ENCODE measurements at places on chromosomes 5 and 9. TPM values are rescaled to one million over a fixed set of nuclear protein-coding genes. Genes with fewer than 3 reads are reported as not detected.

ZNF367 gene
- 32.3 TPM for total RNA-seq

- DNase-seq = no peak
- H3K4me3 ChIP-seq = no peak overlapping the region
- no peaks in the 10 kb centered on the region for H3K27me3 ChIP-seq
- no peak overlapping the region for H3K27ac ChIP-seq
These were observed 67.2 kb downstream of the CDH18 start for GRCh38 chr5:19920761-19921160.

CLK4 gene
- 34.3 TPM for total RNA-seq

GFI1B gene
- not detected for total RNA-seq

DNA sequence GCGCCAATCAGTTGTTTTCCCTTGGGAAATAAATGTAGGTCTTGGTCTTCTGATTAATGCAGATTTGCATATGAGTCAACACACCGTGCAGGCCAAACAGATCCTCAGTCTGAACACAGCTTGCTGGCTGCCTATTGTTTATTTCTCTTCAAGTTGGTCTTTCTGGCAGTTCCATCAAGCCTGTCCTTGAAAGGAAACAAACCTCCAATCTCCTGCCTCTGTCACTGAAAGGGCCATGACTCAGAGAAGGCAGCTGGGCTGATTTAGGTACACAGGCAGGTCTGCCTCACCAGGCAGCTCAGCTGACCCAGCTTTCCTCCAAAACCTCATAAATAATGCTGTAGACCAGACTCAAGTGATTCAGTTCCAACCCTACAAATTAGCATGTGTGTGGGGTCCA lies 175.9 kb downstream of the MAN2A1 start:
- peaks cover 72% of the 10 kb centered on the region for H3K36me3 ChIP-seq
- H3K4me3 ChIP-seq = no peak overlapping the region
- H3K27me3 ChIP-seq = no peaks in the 10 kb centered on the region
- peak overlapping the region; percentile 16 for H3K27ac ChIP-seq
- H3K4me1 ChIP-seq = peaks cover 35% of the 10 kb centered on the region
- no peak for DNase-seq

- H3K36me3 ChIP-seq = no peaks in the 10 kb centered on the region
- no peak for DNase-seq
- H3K4me1 ChIP-seq = peaks cover 7% of the 10 kb centered on the region
These were observed 283.0 kb upstream of the ITGA1 start for GRCh38 chr5:52504584-52505240.

DNA sequence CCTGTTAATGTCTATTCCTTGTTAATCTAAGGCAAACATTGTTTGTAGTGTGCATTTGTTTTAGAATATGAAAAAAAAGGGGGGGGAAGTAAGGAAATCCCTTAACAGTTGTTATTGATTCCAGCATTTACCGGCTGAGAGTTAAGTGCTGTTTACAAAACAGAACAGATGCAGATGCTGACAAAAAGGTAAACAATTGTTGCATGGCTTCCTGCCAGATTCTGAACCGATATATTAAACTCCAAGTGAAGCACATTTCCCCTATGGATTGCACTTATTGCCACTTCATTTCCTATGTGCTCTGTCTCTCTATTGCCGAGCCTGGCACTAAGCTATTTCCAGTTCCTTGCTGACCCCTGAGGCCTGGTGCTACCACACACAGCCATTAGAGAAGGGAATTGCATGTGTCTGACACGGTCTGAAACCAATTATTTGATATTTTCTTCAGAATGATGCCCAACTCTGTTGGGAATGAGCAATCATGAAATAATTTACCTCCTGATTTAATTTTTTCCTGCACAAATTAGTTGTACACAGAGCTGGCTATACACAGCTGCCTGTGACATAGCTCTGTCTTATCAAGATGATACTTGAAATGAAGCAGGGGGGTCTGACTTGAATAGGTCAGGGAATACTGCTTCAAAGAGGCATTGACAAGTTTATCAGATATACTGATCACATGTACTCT lies 109.8 kb downstream of the KIAA0825 start:
- H3K27ac ChIP-seq = no peak overlapping the region
- H3K4me1 ChIP-seq = no peaks in the 10 kb centered on the region
- DNase-seq = no peak
- no peaks in the 10 kb centered on the region for H3K27me3 ChIP-seq
- no peaks in the 10 kb centered on the region for H3K36me3 ChIP-seq

- H3K4me3 ChIP-seq = no peak overlapping the region
- no peak overlapping the region for H3K27ac ChIP-seq
- no peaks in the 10 kb centered on the region for H3K36me3 ChIP-seq
- no peak for DNase-seq
- no peaks in the 10 kb centered on the region for H3K27me3 ChIP-seq
These were observed 352.1 kb upstream of the CDH18 start for GRCh38 chr5:20340126-20340525.

DNA sequence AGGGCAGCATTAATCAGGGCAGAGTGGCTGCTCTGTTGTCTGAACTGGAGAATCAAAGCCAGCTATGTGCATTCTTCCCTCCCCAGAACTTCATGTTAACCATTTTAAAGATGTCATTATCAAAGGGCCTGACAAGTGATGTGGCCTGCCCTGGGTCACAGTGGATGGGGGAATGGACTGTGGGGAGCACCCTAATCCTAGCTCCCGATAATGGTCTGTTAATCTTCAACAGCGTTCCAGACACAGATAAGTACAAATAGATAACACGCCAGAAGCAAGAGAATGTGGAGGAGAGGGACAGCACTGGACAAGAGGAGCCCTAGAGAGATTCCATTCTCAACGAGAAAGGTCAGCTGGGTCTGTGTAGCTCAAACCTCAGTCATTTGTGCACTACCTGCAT lies 77.5 kb downstream of the DPYSL3 start:
- no peaks in the 10 kb centered on the region for H3K27me3 ChIP-seq
- H3K4me1 ChIP-seq = no peaks in the 10 kb centered on the region
- H3K36me3 ChIP-seq = no peaks in the 10 kb centered on the region
- DNase-seq = no peak
- H3K27ac ChIP-seq = no peak overlapping the region

GRCh38 chr5:2254880-2255750 lies 372.4 kb upstream of the IRX4 start:
- no peak for DNase-seq
- no peaks in the 10 kb centered on the region for H3K27me3 ChIP-seq
- H3K4me3 ChIP-seq = no peak overlapping the region
- H3K36me3 ChIP-seq = no peaks in the 10 kb centered on the region

IL31RA gene
- not detected for total RNA-seq

WNK2 gene
- total RNA-seq = not detected

ITGA1 gene
- 3.2 TPM for total RNA-seq

DNA sequence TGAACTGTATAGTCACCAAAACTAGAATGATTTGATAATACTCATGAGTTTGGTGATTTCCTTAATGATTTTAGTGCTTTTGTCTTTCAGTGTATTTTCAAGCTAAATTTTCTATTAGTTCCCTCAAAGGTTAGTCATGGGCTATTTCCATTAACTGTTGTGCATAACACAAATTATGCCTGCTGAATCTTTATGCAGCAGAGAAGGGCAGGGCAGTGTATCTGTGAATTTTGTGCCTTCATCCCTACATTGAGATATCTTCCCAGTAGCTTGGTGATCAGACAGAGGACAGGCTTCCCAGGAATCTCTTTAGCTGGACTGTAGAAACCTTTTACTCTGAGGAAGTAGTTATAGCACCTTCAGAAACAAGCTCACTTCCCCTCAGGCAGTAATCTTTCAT lies 1036.9 kb downstream of the EFNA5 start:
- no peak overlapping the region for H3K27ac ChIP-seq
- DNase-seq = no peak
- no peak overlapping the region for H3K4me3 ChIP-seq
- H3K36me3 ChIP-seq = no peaks in the 10 kb centered on the region
- no peaks in the 10 kb centered on the region for H3K27me3 ChIP-seq

DNA sequence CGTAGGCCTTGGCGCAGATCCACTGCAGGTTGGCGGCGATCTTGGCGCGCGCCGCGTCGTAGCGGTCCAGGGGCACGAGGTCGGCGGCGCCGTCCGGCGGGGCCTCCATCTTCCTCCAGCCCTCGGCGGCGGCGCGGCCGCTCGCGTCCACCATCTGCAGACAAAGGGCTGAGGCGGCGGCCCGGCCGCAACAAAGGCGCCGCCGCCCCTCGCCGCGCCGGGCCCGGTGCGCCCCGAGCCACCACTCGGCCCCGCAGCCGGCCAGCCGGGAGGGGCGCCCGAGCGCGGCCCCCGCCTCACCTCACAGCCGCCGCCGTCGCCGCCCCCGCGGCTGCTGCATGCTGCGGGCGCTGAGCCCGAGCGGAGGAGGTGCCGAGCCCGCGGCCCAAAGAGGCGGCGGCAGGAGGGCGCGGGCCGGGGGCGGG lies 328 bp downstream of the CAMSAP1 start:
- H3K27ac ChIP-seq = no peak overlapping the region
- no peak for DNase-seq
- H3K4me1 ChIP-seq = peaks cover 46% of the 10 kb centered on the region

GRCh38 chr9:106877345-106877744 lies 14.4 kb downstream of the ZNF462 start:
- H3K27ac ChIP-seq = no peak overlapping the region
- no peaks in the 10 kb centered on the region for H3K36me3 ChIP-seq
- DNase-seq = no peak
- no peaks in the 10 kb centered on the region for H3K27me3 ChIP-seq
- no peak overlapping the region for H3K4me3 ChIP-seq

DNA sequence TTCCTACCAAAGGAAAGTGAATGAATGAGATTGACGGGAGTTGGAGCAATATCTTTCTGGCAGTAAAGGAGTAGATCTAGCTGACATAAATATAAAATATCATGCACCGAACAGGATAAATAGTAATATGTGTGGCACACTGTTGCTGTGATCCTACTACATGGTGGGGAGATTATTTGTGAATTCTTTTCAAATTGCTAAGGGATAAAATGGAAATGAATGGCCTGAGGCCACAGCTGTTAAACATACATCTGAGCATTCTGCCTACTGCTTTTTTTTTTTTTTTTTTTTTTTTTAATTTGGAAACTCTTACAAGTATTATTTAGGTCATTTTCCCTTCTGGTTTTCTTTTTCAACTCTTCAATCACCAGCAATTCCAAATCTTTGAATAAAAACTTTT lies 66.8 kb downstream of the MEF2C start:
- H3K27ac ChIP-seq = no peak overlapping the region
- no peaks in the 10 kb centered on the region for H3K4me1 ChIP-seq
- no peak for DNase-seq
- no peak overlapping the region for H3K4me3 ChIP-seq

GRCh38 chr5:35488055-35488454 lies 129.6 kb upstream of the SPEF2 start:
- H3K4me1 ChIP-seq = no peaks in the 10 kb centered on the region
- peaks cover 15% of the 10 kb centered on the region for H3K27me3 ChIP-seq
- no peak for DNase-seq
- no peaks in the 10 kb centered on the region for H3K36me3 ChIP-seq

- no peak for DNase-seq
- peaks cover 5% of the 10 kb centered on the region for H3K27me3 ChIP-seq
- peaks cover 25% of the 10 kb centered on the region for H3K4me1 ChIP-seq
- H3K27ac ChIP-seq = no peak overlapping the region
These were observed 243.6 kb downstream of the AUH start for GRCh38 chr9:91117959-91118703.

EPB41L4A gene
- 0.62 TPM for total RNA-seq

GRCh38 chr5:145737578-145737977 lies 97.6 kb downstream of the PRELID2 start:
- H3K4me1 ChIP-seq = no peaks in the 10 kb centered on the region
- no peaks in the 10 kb centered on the region for H3K36me3 ChIP-seq
- no peak overlapping the region for H3K27ac ChIP-seq
- H3K27me3 ChIP-seq = no peaks in the 10 kb centered on the region
- no peak overlapping the region for H3K4me3 ChIP-seq
- no peak for DNase-seq

DNA sequence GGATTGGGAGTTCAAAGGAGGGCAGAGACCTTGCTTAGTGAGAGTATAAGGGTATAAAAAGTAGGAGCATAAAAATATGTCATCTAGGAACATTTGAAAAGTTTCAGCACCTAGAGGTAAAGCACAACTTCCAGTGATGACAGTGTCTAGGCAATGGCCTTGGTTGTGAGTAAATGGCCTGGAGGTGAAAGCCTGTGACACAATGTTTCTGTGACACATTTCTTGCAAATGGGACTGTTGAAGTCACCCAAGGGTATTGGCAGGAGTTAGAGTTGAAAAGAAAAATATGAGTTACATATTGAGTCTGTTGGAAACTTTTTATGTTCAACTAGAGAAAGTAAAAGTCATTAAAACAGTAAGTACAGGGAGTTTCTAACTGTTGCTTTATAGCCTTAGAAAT lies 14.8 kb downstream of the C5orf47 start:
- H3K36me3 ChIP-seq = no peaks in the 10 kb centered on the region
- no peak overlapping the region for H3K4me3 ChIP-seq
- no peak overlapping the region for H3K27ac ChIP-seq
- H3K4me1 ChIP-seq = no peaks in the 10 kb centered on the region

DNA sequence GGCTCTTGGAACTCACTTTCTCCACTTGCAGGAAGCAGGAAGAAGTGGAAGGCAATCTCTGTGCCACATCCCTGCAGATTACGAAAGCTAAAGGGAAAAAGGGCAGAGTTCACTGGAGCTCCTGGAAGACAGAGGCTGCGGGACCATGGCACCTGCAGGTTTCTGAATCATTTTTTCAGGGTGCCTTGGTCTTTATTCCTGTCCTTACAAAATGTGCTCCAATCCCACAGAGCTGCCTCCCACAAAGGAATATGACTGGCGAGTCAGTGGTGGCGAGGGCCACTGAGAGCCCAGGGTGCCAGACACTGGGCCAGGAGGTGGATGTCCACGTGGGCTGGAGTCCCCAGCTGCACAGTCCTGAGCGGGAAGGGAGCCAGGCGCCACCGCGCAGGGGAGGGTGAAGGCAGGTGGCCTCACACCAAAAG lies 183.0 kb downstream of the FANCC start:
- no peaks in the 10 kb centered on the region for H3K27me3 ChIP-seq
- DNase-seq = no peak
- no peaks in the 10 kb centered on the region for H3K4me1 ChIP-seq
- no peak overlapping the region for H3K4me3 ChIP-seq
- no peaks in the 10 kb centered on the region for H3K36me3 ChIP-seq

GRM6 gene
- not detected for total RNA-seq

DNA sequence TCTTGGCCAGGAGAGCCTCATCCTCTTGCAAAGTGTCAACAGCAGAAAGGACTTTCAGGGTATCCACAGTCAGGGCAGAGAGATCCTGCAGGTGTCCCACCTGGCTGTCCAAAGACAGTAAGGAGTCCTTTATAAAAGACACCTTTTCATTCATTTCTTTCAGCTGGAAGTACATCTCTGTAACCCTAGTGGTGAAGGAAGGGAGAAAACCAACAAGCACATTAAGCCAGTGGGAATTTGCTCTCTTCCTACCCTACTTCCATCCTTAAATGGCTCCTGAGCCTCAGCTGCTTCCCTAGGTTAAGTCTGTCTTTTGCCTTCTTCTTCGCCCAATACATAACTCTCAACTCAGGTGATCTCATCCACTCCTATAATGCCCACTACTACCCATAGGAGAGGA lies 124.8 kb downstream of the TRPM6 start:
- H3K27ac ChIP-seq = no peak overlapping the region
- no peaks in the 10 kb centered on the region for H3K4me1 ChIP-seq
- no peaks in the 10 kb centered on the region for H3K36me3 ChIP-seq
- no peak overlapping the region for H3K4me3 ChIP-seq
- DNase-seq = no peak

SHOC1 gene
- total RNA-seq = not detected

FABP6 gene
- total RNA-seq = not detected
